ENCODE measurements at places on chromosomes 12 and 14. TPM values are rescaled to one million over a fixed set of nuclear protein-coding genes. Genes with fewer than 3 reads are reported as not detected.

NKX2-1 gene
- not detected for total RNA-seq

PELI2 gene
- 0.11 TPM for total RNA-seq

ADAM20 gene
- total RNA-seq, result 0.17 TPM

TPPP2 gene
- total RNA-seq, result not detected

NAA30 gene
- total RNA-seq, result 23.2 TPM

BMP4 gene
- total RNA-seq, result 8.7 TPM

ITGA5 gene
- total RNA-seq, result 38.2 TPM

OTX2 gene
- not detected for total RNA-seq

OR6C2 gene
- total RNA-seq, result not detected

- H3K27ac ChIP-seq, result no peak overlapping the region
- DNase-seq, result no peak
- no peaks in the 10 kb centered on the region for H3K36me3 ChIP-seq
- no peaks in the 10 kb centered on the region for H3K27me3 ChIP-seq
Measured at GRCh38 chr12:124498275-124499189, 68.9 kb downstream of the NCOR2 start.

DNA sequence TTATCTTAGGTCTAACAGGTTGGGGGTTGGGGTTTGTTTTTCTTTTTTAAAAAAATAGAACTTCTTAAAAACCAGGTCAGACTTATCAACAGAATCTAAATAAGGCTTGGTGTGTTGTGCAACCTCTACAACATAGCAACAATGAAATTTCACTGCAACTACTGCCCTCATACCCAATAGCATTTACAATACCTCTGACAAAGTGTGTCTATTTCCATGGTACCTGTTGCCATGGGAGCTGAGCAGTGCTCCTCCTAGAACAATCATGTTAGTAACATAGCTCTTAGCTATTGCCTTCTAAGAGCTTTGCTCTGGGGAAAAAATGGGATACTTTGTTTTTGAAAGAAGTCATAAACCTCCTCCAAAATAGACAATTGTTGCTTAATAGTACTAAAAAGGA is 103.3 kb upstream of the CCDC175 start:
- H3K27me3 ChIP-seq, result peaks cover 45% of the 10 kb centered on the region
- no peak for DNase-seq
- H3K27ac ChIP-seq, result no peak overlapping the region
- H3K4me1 ChIP-seq, result no peaks in the 10 kb centered on the region

DNA sequence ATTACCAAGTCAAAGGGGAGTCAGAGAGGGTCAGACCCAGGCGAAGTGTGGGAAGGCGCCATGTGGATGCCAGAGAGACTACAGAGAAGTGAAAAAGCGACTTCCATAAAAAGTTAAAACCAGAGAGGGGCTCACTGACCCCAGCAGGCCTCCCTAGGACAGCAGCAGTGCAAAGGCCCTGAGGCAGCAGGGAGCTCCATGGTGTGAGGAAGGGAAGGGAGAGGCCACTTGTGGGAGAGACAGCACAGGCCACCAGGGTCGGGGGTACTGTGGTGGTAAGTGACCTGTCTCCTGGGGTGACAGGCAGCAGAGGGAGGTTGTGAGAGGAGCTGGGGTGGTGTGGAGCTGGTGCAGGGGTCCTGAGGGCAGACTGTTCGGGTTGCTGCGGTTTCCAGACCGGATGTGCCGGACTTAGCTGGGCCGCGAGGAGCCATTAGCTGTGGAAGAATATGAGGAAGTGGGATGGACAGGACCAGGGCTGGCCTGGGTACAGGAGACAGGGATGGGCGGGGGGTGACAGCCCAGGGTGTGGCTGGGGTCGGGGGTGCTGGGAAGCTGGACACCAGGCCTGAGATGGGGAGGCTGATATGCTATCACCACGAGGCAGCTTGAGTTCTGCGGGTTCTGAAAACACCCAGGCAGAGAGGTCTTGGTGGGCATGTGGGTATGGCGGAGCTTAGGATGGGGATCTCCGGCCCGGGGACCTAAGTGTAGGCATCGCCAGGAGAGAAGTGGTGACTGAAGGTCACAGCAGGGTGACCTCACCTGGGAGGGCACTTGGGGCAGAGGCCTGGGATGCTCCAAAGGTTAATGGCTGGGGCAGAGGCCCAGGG is 22.7 kb downstream of the SETD1B start:
- no peak overlapping the region for H3K4me3 ChIP-seq
- no peak overlapping the region for H3K27ac ChIP-seq
- H3K36me3 ChIP-seq, result peaks cover 44% of the 10 kb centered on the region
- H3K27me3 ChIP-seq, result no peaks in the 10 kb centered on the region

DNA sequence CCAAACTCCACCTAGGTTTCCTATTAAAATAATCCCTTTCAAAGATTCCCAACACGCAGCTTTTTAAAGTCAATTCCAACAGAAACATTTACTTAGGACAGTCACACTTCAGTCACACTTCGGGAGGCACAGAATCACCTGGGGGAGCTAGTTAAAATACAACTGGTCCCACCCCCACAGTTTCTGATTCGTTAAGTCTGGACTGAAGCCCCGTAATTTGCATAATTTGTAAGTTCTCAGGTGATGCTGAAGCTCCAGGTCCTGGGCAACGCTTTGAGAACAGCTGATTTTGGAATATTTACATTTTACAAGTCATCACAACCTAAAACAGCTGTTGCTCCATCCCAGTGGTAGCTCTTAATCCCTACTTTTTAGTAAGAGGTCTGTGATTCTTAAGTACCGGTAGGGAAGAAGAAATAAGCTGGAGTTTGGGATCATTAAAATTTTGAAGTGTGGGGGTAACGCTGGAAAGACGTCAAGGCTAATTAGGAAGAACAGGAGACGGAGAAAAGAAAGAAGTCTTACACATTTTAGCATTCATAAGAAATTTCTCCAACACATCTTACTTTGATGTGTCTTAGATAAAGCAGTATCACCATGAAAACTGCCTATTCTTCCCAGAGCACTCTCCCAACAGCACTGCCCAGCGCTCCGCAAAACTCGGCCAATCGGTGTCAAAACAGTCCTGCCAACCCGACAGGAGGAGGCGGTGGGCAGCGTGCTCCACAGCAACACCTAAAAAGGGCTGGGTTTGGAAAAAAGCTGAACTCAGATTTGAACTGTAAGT is 1.1 kb downstream of the IPO8 start:
- peaks cover 38% of the 10 kb centered on the region for H3K4me1 ChIP-seq
- no peaks in the 10 kb centered on the region for H3K27me3 ChIP-seq
- H3K4me3 ChIP-seq, result peak overlapping the region; percentile 93
- H3K36me3 ChIP-seq, result no peaks in the 10 kb centered on the region
- peak; percentile 47 for DNase-seq

GRCh38 chr12:7219599-7220243 is 30.2 kb downstream of the PEX5 start:
- no peak overlapping the region for H3K27ac ChIP-seq
- no peaks in the 10 kb centered on the region for H3K36me3 ChIP-seq
- no peaks in the 10 kb centered on the region for H3K4me1 ChIP-seq
- no peaks in the 10 kb centered on the region for H3K27me3 ChIP-seq
- DNase-seq, result peak; percentile 74
- H3K4me3 ChIP-seq, result no peak overlapping the region

- H3K36me3 ChIP-seq, result peaks cover 51% of the 10 kb centered on the region
- H3K27ac ChIP-seq, result no peak overlapping the region
- peaks cover 33% of the 10 kb centered on the region for H3K4me1 ChIP-seq
- no peak for DNase-seq
- H3K4me3 ChIP-seq, result no peak overlapping the region
Measured at GRCh38 chr12:65899241-65899640, 75.0 kb downstream of the HMGA2 start.

GRCh38 chr14:79204591-79204990 is 1006.7 kb downstream of the DIO2 start:
- H3K36me3 ChIP-seq, result no peaks in the 10 kb centered on the region
- H3K27ac ChIP-seq, result no peak overlapping the region
- peaks cover 6% of the 10 kb centered on the region for H3K27me3 ChIP-seq
- no peak overlapping the region for H3K4me3 ChIP-seq
- no peaks in the 10 kb centered on the region for H3K4me1 ChIP-seq
- no peak for DNase-seq

DNA sequence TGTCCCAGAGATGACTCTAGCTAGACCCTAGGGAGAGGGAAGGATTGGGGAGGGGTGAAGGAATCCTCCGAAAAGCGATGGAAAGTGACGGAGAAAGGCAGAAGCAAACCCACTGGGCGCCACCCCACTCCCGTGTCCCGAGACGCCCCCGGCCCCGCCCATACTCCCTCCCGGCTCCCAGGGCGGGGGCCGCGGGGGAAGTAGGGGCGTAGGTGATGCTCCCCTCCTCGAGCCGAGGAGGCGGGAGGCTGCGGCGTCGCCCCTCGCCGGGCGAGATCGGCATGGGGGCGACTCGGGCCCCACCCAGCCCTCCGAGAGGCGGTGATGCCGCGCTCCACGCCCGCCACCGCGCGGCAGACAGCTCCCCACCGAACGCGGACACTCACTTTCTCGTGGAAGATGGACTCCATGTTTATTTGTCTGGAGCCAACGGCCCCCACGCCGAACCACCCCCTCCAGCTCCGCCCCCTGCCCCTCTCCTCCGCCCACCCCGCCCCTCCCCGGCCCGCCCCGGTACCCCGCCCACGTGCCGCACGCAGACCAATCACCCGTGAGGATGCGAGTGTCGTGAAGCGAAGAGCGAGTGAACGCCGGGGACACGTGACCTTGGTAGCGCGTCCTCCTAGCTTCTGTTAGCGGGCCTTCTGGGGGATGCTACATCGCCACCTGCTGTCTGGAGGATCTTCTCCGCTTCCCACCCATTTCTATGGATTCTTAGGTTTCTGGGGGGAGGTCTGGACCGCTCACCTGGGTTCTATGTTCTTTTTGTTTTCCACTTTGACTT is at the start of gene ATXN3:
TSS of gene ATXN3 (minus strand) at position 440 of the 784 bp plus-strand sequence. CDS start at position 410, 30 bp downstream.
- H3K27ac ChIP-seq, result peak within 1 kb of the TSS; percentile 71
- no peaks in the 10 kb centered on the region for H3K27me3 ChIP-seq
- H3K36me3 ChIP-seq, result no peaks in the 10 kb centered on the region
- peak within 1 kb of the TSS; percentile 96 for H3K4me3 ChIP-seq
- peaks cover 11% of the 10 kb centered on the region for H3K4me1 ChIP-seq

DNA sequence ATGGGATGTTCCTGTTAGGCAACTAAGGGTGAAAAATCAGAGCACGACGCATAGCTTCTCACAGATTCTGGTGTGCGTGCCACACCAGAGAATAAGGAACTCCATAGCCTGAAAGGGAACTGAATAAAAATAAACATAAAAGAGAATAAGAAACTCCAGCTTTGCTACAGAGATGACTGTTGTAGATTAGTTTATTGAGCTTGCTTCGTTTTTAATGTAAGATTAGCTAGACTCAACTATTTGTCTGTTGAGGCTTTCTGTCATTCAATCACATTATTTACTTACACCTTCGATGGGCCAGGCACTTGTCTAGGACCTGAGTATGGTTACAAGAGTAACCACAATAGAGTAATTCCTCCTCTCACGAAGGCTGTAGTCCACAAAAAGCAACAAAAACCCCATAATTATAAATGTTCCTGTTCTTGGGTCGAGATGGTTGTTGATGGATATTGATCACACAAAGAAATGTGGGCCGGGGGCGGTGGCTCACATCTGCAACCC is 807 bp upstream of the ZCCHC8 start:
- H3K4me1 ChIP-seq, result peaks cover 19% of the 10 kb centered on the region
- H3K4me3 ChIP-seq, result peak overlapping the region; percentile 83
- H3K36me3 ChIP-seq, result peaks cover 32% of the 10 kb centered on the region

DNA sequence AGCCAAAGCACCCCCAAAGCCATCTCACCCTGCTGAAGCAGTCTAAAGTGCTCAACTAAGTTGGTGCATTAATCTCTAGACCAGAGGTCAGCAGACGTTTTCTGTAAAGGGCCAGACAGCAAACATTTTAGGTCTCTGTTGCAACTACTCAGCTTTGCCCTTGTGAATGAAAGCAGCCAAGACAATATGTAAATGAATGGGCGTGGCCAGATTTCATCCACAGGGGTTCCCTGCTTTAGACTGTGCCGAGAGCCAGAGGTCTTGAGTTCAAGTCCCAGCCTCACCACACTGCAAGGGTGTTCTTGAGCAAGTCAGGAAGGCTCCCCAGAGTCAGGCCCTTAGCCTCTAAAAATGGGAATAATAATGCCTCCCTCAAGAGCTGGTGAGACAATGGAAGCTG is 166.2 kb downstream of the CHST11 start:
- H3K4me3 ChIP-seq, result no peak overlapping the region
- no peaks in the 10 kb centered on the region for H3K36me3 ChIP-seq
- H3K27ac ChIP-seq, result no peak overlapping the region

- H3K27ac ChIP-seq, result peak overlapping the region; percentile 58
- H3K4me1 ChIP-seq, result peaks cover 23% of the 10 kb centered on the region
- peak; percentile 88 for DNase-seq
Measured at GRCh38 chr14:52961060-52961639, 10.3 kb upstream of the FERMT2 start.

All from PC-3 (cell line).